ENCODE measurements at places on chromosomes 1 and 21.
A peak's percentile ranks its signal among the peaks of the same experiment; 100 is the strongest.

DNA sequence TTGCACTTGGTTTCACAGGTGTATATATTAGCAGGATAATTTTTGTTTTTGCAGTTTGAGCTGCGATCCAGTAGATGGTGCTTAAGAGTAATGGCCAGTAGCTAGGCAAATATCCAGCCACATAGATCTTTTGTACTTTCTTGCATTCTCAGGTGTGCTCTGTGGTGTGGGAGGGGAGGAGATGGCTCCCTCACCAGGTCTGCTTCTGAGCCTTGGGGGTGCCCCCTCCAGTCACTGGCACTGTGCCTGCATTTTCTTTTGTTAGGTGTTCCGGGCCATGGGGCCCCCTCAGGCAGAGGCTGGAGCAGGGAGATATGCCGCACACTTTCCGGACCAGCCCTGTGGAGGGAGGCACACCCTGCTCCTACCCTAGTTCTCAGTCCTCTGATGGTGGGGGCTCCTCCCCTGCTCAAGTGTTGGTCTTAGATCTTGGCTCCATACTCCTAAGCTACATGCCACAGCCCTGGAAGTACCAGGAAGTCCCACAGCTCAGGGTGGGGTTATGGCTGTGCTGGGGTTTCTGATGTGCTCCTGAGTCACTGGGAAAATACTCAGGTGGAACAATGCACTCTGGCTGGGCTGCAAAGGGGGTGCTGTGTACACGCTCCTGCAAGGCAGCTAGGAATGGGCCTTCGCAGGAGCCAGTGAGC is 197.6 kb upstream of the DMRTA2 start:
- peak; percentile 38 for DNase-seq

- no peak for DNase-seq
These were observed 165.3 kb downstream of the GALNT2 start for GRCh38 chr1:230232371-230232771.

- no peak for DNase-seq
These were observed 6.5 kb upstream of the RGS16 start for GRCh38 chr1:182610606-182611194.

DNA sequence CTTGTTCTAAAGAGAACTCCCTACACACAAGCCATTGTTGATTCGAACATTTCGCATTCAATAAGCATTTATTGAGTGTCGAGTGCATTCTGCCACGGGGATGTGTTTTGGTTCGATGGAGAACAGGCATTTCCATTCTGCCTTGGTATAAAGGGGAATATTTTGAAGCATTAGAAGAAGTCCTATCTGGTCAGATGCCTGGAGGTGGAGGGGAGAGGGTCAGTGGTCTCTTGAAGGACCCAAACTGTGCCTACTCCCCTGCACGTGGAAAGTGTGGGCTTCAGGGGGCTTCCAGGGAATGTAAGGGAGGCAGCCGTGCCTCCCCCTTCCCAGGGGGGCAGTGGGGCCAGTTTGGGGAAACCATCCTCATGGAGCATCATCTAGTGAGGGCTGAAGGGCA is 8.3 kb downstream of the AJAP1 start:
- DNase-seq, result no peak

GRCh38 chr1:71630073-71630472 is 549.2 kb upstream of the ZRANB2 start:
- DNase-seq, result no peak

DNA sequence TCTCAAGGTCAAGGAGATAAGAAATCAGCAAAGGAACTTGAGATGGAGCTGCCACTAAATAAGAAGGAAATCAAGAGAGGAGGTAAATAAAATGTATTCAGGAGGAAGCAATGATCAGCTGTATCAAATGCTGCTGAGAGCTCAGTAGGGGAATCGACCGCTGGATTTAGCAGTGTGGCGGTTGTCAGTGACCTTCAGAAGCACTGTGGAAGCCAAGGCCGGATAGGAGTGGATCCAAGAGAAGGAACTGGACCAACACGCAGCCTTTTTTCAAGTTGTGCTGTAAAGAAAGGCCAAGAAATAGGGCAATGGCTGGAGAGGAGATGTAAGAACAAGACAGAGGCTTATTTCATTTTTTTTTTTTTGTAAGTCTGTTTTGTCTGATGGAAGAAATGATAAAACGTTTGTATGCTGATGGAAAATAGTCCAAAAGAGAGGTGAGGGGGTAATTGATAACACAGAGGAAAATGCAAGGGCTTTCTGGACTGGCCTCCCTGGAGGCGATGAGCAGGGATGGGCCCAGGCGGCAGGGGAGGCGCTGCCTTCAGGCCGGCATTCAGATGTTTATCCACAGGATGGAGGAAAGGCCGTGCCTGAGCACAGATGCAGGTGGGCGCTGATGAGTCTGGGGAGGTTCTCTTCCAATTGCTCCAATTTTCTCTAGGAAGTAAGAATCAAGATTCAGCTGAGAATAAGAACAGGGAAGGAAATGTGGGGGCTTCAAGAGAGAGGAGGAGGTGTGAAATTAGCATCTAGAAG is 17.5 kb upstream of the FAM43B start:
- no peak for DNase-seq

DNA sequence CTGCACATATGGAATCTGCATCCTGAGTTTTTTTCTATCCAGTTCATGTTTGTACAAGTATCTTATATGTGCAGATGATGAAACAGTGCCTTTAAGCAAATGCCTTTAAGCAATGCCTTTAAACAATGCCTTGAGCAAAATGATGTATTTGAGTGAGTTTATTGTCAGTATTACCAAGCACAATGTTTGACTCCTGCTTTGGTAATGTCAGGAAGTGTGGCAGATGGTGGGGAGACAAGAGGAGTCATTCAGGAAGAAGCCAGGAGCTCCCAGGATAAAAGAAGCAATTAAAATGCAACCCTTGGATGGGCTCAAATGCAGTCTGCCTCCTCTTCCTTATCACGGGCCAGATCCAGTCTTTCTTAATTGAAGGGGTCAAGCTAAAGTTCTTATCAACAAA is 108.7 kb upstream of the KCNJ15 start:
- DNase-seq, result no peak

- DNase-seq, result no peak
These were observed 7.2 kb downstream of the LAD1 start for GRCh38 chr1:201391651-201392511.

GRCh38 chr1:3672231-3672970 is 20.1 kb downstream of the TP73 start:
- DNase-seq, result no peak

DNA sequence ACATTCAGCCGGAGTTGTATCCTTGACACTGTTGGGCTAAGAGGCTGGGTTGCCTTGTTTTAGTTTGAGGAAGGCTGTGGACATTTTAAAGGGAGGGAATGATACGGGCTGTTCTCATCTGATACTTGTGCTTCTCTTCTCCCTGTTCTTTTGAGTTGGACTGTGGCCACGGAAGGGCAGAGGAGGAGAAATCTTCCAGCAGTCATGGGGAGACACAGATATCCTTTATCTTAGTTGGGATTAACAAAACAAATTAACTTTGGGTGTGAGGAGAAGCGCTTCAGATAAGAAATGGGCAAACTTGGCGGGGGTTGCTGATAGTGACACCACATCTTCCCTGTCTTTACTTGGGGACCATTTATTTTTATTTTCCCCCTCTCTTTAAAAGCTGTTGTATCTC is 138.8 kb downstream of the ROR1 start:
- DNase-seq, result no peak

- DNase-seq, result no peak
These were observed 4.9 kb downstream of the LY9 start for GRCh38 chr1:160800645-160801408.

DNA sequence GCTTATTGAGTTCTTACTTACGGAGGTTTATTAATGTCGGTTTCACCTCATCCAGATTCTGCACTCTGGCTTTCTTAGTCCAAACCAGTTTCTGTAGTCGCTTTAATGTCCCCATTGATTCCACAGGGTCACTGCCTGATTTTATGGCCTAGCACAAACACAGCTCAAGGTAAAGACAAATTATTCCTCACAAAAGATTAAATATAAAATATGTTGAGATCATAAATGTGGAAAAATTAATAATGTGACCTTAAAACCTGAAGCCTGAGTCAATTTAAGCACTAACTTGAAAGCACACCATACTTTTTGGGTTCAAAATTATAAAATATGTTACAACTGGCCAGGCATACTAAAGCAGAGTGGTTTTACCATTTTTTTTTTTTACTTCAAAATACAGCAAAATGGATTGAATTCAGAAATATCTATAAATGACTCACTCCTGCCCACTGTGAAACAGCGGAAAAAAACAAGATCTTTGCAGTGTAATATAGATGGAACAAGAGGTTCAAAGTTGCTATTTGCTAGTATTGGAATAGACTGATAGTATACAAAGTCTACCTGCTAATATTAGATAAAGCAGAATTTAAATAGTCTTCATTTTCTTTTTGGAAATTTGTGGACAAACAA is 37.6 kb upstream of the SAMSN1 start:
- no peak for DNase-seq

- no peak for DNase-seq
These were observed 10.0 kb upstream of the PADI4 start for GRCh38 chr1:17297991-17298390.

- no peak for DNase-seq
These were observed 344.6 kb upstream of the AJAP1 start for GRCh38 chr1:4309676-4310320.

- no peak for DNase-seq
These were observed 25.7 kb downstream of the TRIM67 start for GRCh38 chr1:231187571-231187970.

DNA sequence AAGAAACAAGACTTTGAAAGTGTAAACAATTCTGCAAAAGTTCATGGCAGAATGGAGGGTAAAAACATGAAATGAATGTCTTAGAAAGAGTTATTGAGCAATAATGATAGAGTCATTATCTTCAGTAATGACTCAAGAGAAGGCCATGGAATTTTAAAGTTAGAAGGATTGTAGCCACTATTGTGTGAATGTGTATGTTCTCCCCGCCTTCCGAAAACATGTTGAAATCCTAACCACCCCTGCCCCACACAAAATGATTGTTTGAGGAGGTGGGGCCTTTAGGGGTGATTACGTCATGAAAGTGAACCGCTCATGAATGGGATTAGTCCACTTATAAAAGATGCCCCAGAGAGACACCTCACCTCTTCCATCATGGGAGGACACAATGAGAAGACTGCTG is 93.8 kb upstream of the CCDC190 start:
- no peak for DNase-seq

GRCh38 chr1:91948501-91949355 is 473 bp upstream of the BRDT start:
- no peak for DNase-seq

- DNase-seq, result no peak
These were observed 440.8 kb downstream of the NPHP4 start for GRCh38 chr1:5551274-5551975.

GRCh38 chr1:107138767-107139445 is 1.9 kb upstream of the NTNG1 start:
- DNase-seq, result no peak

DNA sequence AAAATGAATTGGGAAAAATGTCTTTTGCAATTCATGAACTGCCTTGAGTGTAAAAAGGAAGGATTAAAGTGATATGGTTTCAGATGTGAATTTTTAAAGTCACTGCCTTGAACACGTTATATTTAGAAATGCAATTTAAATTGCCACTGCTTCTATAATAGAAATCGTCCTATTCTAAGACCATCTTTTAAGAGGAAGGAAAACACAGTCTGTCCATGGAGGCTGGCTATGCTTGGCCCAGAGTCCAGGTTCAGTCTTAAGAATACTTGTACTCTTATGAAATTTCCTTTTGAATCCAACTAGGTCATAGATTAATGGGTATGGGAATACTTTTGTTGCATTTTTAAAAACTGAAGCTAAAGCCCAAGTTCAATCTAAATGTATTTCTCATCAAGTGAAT is 86.0 kb downstream of the PCNX2 start:
- DNase-seq, result no peak

- DNase-seq, result no peak
These were observed 94.0 kb downstream of the HMGB4 start for GRCh38 chr1:33957854-33958253.

- DNase-seq, result no peak
These were observed 24.7 kb downstream of the SCMH1 start for GRCh38 chr1:41217441-41217840.

DNA sequence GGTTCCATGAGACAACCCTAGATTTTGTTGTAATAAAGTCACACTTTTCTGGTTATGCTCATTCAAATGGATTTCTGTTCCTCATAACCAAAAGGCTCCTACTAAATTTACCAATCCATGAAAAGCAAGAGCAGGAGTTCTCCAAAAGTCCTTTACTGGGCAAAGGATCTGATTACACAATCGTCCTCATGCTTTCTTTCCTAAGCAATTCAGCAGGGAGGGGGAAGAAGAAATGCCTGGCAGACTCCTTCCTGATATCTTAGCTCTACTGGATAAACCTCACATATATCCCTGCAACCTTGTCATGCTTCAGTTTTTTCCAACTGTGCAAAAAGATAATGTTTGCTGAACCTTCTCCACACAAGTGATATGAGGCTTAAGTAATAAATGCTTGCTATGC is 67.6 kb upstream of the GUCA2B start:
- no peak for DNase-seq

DNA sequence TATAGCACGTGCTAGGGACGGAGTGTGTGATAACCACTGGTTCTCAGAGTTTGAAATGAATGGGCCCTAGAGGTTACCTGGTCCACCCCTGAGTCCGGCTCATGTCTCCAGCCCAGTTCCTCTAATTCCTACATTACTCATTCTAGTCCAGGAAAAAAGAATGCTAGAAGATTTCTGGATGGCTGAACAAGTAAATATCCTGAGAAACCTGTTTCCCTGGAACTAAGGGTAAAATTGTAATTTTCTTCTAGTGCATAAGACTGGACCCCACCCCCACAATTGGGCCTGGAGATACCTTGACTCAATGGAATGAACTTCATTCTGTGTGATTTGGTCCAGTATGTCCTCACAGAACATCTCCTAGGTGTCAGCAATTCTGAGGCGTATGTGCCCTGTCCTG is 208.4 kb downstream of the TRABD2B start:
- DNase-seq, result no peak

Data from NCI-H2081 treated with DMSO at 0.1 percent for 48 hours (cell line).